COR-L47 (cell line): ENCODE measurements at places on chromosomes 2 and 18.
A peak's percentile ranks its signal among the peaks of the same experiment; 100 is the strongest.

DNA sequence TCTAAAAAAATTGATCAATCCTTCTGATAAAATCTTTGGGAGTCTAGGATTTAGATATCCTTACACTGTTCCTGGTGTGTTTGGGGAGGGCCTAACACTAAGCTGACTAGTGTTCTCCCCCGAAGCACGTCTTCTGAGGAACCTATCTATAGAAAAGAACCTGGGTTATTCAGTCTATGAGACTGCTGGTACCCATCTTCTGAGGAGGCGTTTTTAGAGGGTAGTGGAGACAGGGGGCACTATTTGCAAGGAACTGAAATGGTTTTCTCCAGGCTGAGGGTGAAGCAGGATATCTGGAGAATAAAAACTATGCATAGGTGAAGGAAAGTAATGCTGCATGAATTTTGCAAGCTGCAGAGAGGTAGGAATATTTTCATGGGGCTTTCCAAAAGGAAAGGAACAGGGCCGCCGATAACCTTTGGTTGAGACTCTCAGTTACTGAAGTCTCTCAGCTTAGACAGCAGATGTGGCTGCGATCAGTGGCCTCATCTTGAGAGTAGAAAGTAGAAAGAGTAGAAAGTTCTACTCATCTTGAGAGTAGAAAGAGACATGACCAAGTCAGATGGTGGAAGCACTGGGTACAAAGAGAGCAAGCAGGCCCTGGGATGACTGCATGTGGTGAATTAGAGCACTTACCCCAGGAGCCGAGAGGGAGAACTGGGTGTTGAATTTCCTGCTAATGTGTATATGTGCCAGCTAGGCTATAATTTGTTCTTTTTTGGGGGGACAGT lies 31.8 kb upstream of the KCNE4 start:
- DNase-seq: no peak

- DNase-seq: no peak
Measured at GRCh38 chr2:108938077-108938710, 50.8 kb downstream of the EDAR start.

- DNase-seq: no peak
Measured at GRCh38 chr2:69074918-69075317, 61.9 kb downstream of the ANTXR1 start.

DNA sequence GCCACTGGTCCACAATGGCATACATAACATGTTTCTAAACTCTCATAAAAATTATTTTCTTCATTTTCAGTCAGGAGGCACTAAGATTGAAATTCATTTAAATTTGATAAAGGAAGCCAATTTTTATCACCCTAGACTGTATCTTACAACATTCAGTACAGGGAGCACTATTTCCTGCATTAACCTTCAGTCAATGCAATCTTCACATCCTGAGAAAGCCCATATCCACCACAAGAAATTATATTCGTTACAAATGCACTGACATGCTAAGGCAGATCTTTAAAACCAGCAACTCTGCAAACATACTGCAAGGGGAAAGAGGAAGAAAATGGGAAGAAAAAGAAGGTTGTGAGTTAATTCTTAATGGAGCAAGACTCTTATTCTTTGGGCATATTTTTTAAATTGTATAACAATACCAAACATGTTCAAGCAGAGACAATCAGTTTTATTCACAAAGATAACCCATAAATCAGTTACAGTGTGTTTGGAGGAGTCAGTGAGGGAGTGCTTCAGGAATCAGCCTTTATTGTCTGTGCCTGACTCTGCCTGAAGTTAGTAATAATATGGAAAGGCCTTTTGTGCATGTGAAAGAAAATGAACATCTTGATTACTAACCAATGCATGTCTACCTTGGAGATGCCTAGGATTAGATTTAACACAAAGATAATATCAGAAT lies 370.1 kb downstream of the FBXO15 start:
- no peak for DNase-seq

DNA sequence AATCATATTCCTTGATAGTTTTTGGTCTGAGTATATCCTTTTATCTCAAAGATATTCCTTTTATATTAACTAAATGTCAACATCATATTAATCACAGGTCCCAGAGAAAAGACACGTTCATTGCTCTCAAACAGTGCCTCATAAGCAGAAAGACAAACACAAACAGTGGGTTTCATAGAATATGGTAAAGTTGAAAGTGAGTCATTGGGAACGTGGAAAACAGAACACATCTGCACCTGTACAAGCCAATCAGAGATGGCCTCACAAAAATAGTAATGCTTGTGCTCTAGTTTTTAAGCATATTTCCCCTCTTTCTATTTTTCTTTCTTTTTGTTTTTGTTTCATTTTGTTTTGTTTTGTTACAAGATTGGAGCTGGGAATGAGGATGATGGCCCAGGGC lies 328.4 kb upstream of the MAP2 start:
- no peak for DNase-seq

DNA sequence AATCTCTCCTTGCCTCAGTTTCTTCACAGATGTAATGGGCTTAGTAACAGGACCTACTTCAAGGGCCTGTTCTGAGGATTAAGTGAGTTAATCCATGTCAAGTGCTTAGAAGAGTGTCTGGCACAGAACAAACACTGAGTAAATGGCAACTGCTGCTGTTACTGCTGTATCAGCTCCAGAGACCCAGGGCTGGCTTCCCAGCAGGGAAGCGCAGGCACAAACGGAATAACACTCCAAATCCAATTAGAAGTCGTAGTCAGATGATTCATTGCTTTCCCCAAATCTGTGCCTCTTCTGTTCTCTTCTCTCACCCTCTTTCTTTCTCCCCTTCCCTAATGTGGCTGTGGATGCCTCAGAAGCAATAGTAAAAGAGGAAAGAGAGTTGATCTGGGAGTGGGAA lies 101.1 kb upstream of the FZD7 start:
- DNase-seq: no peak

- no peak for DNase-seq
Measured at GRCh38 chr2:112699984-112700667, 20.7 kb upstream of the NT5DC4 start.

- no peak for DNase-seq
Measured at GRCh38 chr18:9775178-9775577, 67.1 kb downstream of the RAB31 start.

DNA sequence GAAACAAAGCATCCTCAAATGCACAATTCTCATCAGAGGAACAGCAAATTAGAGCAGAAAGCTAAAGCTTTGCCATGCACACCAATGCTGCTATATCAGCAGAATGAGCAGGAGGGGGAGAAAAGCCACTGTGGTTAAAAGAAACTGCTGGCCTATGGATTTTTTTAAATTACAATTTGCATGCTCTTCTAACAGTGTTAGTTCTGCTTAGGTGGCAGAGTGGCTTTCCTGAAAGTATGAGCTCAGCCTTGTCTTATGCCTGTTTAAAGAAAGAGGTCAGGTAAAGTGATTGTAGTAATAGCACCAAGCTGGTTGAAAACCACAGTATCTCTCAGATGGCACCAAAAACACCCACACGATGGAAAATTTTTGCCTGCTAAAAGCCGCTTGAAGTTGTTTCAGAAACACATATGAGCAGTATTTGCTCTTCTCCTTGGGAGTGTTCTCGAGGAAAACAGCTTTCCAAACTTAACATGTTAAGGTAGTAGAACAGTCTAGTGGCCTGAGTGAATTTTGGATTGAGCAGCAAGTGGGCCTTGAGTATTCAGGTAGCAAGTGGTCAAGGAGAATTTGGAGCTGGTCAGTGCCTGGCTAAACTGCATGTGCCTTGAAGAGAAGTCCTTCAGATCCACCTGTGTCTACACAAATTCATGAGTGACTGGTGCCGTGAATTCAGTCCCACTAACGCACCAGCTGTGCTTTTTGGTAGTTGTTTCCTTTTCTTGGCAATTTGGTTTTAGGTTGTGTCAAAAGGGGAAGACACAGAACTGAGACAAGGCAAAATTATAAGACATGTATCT lies 19.6 kb upstream of the NDUFV2 start:
- DNase-seq: no peak

DNA sequence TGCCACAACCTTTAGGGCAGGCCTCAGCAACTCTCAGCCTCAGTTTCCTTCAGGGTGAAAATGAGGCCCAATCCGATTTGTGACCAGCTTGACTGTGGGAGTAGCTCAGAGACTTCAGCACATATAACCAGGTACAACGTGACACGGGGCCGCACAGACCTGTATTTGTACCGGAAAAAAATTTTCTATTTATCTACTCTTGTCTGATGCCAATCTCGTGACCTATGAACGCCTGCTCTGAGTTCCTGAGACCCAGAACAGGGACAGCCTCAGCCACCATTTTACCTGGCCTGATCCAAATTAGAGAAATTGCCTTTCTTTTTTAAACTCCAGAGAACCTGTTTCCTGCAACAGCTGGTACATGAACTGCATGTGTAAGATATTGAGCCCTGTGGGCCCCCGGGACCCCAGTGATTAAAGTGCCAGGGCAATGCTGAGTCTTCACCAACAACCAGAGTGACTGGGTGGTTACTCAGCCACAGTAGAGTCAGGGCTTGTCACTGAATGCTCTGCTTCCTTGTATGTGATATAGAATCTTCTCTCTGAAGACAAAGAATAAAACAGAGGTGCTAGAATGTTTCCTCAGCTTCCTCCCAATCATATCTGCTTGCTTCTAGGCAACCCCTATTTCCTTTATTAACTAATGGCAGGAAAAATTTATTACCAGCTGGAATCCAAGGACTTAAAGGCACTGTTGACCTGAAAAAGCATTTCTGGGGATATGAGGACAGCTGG lies 47.8 kb upstream of the FZD7 start:
- no peak for DNase-seq

- no peak for DNase-seq
Measured at GRCh38 chr2:131063501-131064283, 29.6 kb downstream of the FAM168B start.

DNA sequence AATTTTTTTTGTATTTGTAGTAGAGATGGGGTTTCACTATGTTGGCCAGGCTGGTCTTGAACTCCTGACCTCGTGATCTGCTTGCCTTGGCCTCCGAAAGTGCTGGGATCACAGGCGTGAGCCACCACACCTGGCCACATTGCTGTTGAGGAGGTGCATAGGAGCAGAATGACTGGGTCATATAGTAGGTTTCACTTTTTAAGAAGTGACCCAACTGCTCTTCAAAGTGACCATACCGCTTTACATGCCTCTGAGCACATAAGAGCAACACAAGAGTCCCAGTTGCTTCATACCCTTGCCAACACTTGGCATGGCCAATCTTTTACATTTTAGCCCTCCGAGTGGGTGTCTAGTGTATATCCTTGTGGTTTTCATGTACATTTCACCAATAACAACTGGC lies 28.9 kb downstream of the RRM2 start:
- no peak for DNase-seq

- DNase-seq: peak; percentile 50
Measured at GRCh38 chr2:168348076-168348475, 100.7 kb upstream of the STK39 start.

DNA sequence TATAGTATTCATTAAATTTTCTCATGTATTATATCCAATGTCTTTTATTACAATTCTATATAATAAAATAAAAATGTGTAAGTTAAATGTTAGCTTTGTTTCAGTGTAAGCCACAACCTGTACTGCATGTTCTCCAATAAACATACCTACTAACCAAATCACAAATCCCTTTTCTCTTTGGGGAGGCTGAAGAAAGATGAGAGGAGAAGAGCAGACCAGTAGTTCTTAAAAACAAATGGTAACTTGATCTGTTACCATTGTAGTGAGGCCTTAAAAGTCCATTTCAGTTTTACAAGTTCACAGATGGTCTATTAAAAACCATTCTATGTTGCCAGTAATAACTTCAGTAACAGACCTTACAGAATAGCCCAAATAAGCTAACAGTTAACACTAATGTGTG lies 100.5 kb downstream of the SOS1 start:
- DNase-seq: no peak

DNA sequence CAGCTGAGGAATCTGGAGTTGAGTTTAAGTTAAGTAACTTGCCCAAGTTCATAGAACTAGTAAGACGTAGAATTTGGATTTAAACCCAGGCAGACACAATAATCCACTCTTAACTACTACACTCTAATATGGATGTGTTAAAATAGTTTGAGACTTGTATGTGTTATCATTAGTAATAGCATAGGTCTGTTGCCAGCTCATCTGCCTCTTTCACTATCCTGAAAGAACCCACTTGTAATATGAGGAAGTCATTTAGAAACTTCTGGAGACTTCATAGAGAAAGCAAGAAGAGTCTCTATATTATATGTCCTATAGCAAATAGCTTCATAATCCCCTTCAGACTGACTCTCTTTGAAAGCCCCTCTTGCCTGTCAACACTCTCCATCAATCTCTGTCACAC lies 43.0 kb upstream of the ACADL start:
- DNase-seq: no peak

GRCh38 chr2:184743096-184743495 lies 144.8 kb downstream of the ZNF804A start:
- no peak for DNase-seq

DNA sequence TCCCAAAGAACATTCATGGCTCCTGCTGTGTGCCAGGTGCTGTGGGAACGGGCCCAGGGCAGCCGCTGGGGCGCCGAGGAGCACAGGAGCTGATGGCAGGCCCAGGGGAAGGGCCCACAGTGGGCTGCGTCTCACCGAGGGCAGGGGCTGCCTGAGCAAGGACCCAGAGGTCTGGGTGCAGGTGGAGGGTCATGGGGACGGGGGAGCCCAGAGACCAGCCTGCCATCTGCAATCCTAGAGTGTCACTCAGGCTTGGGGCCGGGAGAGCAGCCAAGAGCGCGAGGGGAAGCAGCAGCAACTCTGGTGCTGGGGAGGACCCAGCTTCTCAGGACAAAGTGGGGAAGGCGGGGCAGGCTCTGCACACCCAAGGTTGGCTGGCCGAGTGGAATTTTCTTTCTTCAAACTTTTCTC lies 207.4 kb downstream of the HDAC4 start:
- DNase-seq: no peak

DNA sequence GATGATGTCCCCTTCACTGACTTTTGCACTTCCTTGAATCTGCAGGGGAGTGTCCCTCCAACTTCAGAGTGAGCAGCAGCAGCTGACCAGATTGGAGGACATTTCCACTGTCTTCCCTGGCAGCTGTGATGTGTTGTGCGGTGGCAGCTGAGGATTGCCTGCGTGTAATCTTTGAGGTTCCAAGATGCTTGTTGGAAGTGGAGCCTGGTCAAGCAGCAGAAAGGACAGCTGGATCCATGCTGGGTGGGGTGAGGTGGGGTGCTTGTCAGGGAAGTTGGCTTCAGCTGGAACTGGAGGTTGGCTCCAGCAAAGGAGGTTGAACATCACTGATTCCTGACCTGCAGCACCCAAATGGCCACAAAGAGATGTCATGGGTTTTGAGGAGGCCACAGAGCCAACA lies 64.8 kb downstream of the ST3GAL5 start:
- no peak for DNase-seq

- DNase-seq: no peak
Measured at GRCh38 chr2:179954026-179954425, 53.1 kb downstream of the CWC22 start.

DNA sequence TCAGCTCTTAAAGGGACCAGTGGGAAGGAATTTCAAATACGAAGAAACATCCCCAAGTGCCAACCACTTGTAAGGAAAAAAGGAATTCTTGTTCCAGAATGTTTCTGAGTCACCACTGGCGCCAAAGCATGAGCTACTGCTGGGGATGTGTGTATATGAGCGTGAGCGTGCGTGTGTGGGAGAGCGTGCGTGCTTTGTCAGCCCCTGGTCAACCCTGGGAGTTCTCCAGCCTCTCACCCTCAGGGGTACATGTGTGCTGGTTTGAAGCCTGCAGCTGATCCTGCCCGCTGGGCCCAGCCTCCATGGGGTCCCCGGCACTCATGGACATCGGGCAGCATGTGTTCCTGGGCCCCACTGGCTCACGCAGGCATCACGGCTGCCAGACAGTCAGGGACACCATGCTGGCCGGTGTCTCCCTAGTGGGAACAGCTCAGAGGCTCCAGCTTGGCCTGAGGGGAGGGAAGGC lies 17.1 kb downstream of the HS6ST1 start:
- DNase-seq: no peak

GRCh38 chr2:150812066-150812465 lies 324.6 kb upstream of the RND3 start:
- DNase-seq: no peak
